ENCODE measurements at places on chromosomes 12 and 14. TPM values are rescaled to one million over a fixed set of nuclear protein-coding genes. Genes with fewer than 3 reads are reported as not detected.

- no peak for DNase-seq
These were observed 4.0 kb downstream of the ACVRL1 start for GRCh38 chr12:51911307-51911706.

PPP1CC gene
- total RNA-seq = 139 TPM

ALG10B gene
- 3.7 TPM for total RNA-seq

DNA sequence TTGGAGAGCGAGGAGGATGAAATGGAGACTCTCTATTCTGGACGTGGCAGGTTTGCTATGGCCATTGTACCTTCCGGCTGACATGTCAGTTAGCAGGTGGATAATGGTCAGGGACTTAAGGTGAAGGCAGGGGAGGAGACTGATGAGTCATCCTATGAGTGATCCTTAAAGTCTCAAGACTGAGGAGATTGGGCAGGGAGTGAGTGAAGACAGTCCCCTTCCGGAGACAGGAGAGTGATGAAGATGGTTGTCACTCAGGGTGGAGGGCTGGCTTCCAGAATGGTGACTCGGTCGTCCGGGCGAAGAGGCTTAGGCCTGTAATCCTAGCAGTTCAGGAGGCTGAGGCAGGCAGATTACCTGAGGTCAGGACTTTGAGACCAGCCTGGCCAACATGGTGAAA is 49.8 kb upstream of the CCDC63 start:
- DNase-seq = no peak

All from thymus (tissue), 14 donors.